NCI-H2081 (cell line): ENCODE measurements at places on chromosomes 11 and 22.
A peak's percentile ranks its signal among the peaks of the same experiment; 100 is the strongest.

DNA sequence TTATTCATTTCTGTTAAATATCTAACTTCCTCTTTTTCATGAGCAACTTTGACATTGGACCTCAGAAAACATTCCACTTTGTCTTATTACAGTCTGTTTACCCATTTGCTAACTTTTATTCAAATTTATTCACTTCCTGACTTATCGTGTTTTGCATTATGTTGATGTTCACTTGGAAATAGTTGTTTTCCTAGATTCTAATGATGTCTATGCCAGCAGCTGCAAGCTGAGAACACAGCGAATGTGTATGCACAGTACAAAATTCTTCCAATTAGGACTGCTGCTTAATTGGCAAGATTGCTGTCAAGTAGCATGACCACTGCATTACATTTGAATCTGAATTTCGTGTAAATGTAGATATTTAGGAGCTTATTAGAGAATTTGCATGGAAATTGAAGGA is 61.5 kb upstream of the GRIA4 start:
- no peak for DNase-seq

GRCh38 chr22:19644314-19645223 is 69.7 kb upstream of the SEPTIN5 start:
- no peak for DNase-seq

GRCh38 chr11:84853841-84854497 is 773.2 kb downstream of the DLG2 start:
- no peak for DNase-seq

GRCh38 chr22:39992088-39992826 is 2.5 kb upstream of the FAM83F start:
- no peak for DNase-seq

DNA sequence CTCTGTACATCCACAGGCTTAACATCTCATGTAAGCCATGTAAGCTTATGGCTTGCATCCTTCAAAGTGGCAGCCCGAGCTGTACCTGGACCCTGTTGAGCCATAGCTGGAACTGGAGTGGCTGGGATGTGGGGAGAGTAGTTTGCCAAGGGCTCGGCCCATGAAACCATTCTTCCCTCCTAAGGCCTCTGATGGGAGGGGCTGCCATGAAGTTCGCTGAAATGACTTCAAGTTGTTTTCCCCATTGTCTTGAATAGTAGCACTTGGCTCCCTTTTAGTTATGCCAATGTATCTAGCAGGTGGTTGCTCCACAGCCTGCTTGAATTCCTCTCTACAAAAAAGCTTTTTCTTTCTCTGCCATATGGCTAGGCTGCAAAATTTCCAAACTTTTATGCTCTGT is 5.2 kb upstream of the CHORDC1 start:
- DNase-seq = no peak

- peak; percentile 55 for DNase-seq
Measured at GRCh38 chr22:45441138-45441537, 27.6 kb downstream of the RIBC2 start.

- no peak for DNase-seq
Measured at GRCh38 chr11:6855971-6856541, 6.8 kb upstream of the OR10A2 start.

DNA sequence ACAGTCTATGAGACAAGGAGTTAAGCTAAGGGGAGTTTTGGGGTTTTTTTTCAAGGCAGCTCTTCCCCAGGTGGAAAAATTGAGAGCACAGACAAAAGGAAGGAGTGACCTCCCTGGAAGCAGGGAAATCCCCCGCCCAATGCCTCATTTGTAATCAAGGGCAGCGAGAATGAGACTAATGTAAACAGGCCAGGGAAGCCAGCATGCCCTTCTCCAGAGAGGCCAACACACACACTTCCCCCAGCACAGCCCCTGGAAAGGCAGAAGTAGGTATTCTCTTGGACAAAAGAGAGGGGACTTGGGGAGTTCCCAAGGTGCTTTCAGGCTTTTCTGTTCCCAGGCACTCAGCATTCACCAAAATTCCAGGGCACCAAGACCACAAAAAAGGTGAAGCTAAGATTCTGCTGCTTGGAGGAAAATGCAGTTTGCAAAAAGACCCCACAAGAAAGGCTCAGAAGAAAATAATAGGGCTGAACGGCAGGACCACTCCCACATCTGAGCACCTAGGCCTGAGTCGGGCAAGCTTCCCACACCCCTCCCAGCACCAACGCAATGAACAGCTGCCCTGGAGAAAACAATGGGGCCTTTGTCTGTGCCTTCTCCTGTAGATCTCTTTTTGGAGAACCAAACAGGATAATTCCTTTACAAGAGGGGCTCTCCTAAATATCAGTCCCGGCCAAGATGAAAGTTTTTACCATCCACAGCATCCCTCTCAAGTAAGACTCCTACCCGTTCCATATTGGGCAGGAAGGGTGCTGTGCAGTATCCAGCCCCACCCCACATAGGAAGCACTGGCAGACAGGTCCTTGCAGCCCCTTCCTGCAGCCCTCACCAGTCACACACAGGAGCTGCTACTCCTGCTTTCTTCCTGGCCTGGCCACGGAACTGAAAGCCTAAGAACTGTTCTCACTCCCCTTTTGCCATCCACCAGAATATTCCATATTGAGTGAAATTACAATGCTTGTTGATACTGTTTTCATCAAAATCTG is 70.7 kb upstream of the AKIP1 start:
- no peak for DNase-seq

- no peak for DNase-seq
Measured at GRCh38 chr22:48950151-48950915, 877.3 kb downstream of the BRD1 start.
